ENCODE measurements at places on chromosomes 7 and 10. TPM values are rescaled to one million over a fixed set of nuclear protein-coding genes. Genes with fewer than 3 reads are reported as not detected.

The EBF3 gene
- total RNA-seq: not detected

The STEAP2 gene
- total RNA-seq: 0.02 TPM

The FRG2B gene
- not detected for total RNA-seq

The VSIR gene
- 15.2 TPM for total RNA-seq

The EVX1 gene
- not detected for total RNA-seq
